ENCODE measurements at places on chromosomes 12 and 14.

DNA sequence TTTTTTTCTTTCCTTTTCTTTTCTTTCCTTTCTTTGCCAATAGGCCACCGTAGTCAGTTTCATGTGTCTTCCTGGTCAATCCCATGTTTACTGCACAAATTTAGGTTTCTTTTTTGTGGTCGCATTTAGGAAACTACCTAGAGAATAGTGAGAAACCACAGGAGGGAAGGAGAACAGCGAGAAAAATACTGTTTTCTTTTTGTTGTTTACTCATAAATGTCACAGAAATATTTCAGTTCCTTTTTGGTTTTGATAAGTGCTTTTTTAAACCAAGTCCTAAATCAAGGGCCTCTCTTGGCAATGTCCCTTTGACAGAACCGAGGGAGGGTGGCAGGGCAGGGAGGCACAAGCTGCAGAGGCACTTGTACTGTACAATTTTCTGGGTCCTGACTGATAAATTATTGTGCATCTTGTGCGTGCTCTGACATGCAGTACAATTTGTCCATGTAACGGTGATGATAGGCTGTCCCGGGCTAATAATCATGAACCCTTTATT, 326.1 kb downstream of the CACNA1C start:
- DNase-seq: no peak

DNA sequence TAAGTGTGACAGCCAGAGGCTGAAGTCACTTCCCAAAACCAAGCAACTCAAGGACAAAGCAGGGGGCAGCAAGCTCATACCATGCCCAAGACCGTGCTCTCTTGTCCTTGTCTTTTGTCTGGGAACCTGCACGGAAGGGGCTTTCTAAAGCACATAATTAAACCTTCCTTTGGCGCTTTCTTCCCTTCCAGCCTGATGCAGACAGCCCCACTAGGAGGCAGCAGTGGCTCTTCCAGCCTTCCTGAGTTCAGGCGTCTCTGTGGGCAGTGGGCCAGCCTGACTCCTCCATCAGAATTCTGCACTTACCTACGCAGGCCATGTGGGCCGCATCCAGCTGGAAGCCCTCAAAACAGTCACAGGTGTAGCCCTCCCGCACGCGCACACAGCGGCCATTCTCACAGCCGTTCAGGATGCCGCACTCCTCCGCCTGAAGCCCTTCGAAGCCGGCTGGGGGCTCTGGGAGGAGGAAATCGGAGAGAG, 7.6 kb downstream of the ISCA2 start:
- no peak for DNase-seq

DNA sequence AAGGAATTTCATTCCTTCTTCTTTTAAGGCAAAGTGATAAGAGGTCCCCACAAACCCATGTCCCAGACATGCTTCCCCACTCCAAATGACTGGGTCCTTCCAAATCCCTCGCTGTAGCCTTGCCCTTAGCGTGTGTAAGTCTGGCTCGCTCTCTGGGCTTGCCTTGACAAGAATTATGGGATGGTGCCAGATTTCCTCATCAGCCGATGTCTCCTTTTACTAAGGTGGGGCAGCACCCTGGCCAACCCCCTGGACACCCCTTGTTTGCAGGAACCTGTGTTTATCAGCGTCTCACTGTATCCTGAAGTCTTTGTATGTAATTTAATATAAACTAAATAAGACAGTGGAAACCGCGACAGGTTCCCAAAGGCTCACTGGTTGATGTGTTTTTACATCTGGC, 493.3 kb downstream of the EGLN3 start:
- no peak for DNase-seq

DNA sequence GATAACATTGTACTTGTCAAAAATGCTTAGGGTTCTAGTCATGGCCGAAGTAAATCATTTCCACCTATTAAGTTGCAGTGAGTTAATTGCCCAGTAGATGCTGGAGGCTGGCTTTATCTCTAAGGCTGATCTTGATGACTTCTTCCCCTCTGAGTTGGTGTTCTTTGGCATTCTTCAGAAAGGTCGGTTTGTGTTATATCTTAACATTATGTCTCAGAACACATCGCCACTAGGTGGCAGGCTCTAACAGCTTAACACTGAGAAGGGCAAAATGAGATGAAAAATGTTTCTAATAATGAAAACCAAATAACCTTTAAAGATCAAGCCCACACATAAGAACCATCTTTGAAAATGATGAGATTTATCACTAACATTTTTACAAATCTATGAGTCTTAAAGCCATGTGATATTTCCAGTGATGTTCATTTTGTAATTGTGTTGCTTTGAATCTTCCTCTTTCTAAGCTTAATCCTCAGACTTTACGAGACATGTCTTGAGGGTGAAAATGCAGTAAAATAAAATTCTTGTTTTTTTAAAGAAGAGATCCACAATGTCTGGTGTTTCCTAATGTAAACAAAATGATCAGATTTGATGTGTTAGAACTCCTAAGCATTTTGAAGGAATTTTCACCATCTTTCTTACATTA, 28.6 kb downstream of the SUDS3 start:
- peak; percentile 49 for DNase-seq

GRCh38 chr14:100775351-100775830, 48.7 kb downstream of the DLK1 start:
- no peak for DNase-seq

DNA sequence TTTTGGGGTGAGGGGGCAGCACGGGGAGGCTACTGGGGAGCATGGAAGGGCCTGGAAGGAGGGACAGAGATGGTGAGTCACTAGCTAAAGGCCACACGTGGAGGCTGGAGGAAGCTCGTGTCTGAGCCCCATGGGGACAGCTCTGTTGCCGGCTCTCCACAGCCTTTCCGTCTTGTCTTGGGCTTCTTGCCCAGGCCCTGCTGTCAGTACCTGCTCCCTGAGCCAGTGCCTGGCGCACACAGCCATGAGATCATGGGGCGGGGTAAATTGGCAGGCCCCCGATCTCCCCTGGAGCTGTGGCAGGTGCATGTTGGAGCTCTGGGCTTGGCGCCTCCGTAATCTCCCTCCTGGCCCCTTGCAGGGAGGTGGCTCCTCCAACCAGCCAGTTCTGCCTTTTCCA, 16.1 kb upstream of the KRT80 start:
- no peak for DNase-seq

DNA sequence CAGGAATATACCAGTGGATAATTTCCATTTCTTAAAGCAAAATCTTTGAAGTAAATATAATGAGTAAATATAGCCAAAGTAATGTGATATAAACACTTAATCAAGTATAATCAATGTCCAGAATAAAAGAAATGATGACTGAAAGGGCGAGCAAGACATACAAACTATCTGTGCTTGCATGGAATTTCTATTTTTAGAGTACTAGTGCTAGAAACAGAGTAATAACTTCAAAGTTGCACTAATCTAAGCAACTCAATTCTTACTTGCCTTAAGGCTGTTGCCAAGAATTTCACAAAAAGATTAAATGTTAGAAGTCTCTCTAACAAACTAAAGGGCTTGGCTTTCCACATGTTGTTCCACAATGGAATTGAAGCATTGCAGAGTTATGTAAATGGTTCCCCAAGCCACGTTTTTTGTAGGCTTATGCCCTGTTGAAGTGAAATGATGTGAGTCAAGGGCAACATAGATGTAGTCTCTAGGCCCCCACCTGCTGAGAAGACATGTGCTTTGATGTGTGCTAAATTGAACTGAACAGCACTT, 175.0 kb upstream of the LMNTD1 start:
- no peak for DNase-seq

GRCh38 chr12:121033625-121034349, 5.3 kb downstream of the OASL start:
- DNase-seq: peak; percentile 29

DNA sequence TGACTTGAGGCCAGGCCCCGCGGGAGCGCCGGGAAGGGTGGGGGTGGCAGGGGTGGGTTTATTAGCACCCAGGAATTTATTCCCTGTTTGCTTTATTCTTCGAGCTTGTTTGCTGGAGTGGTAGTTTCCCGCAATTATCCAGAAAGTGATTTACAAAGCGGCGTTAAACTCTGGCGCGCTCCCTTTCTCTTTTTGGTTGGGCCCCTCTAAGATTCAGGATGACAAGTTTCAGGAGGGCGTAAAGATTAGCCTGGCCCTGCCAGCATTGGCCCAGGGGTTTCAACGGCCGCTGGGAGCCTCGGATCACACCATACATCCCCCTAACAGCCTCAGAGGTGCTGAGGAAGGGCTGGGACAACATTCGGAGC, 444 bp upstream of the NKX2-8 start:
- no peak for DNase-seq

- DNase-seq: no peak
These were observed 24.7 kb downstream of the RPL10L start for GRCh38 chr14:46626876-46627275.

GRCh38 chr12:69428351-69429073, 41.7 kb upstream of the FRS2 start:
- no peak for DNase-seq

- DNase-seq: no peak
These were observed 170.1 kb upstream of the GRIP1 start for GRCh38 chr12:66848967-66849366.

- no peak for DNase-seq
These were observed 240.9 kb upstream of the PDE3A start for GRCh38 chr12:20127413-20127812.

- no peak for DNase-seq
These were observed 19.3 kb downstream of the CHD8 start for GRCh38 chr14:21436567-21437062.

DNA sequence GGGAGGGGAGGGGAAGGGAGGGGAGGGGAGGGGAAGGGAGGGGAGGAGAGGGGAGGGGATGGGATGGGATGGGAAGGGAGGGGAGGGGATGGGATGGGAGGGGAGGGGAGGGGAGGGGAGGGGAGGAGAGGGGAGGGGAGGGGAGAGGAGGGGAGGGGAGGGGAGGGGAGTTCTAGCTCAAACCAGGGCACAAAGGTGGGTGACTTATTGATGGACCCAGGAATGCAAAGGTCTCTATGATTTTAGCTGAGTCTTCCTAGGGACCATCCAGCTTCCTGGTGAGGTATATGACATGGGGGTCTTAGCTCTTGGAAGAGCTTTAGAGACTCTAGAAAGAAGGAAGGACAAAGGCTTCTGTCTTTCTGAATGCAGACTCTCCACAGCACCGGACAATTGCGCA, 42.3 kb downstream of the ANO2 start:
- DNase-seq: no peak

- no peak for DNase-seq
These were observed 523.5 kb downstream of the SLC16A7 start for GRCh38 chr12:60119327-60119726.

- no peak for DNase-seq
These were observed 34.1 kb downstream of the ERH start for GRCh38 chr14:69363964-69364363.

GRCh38 chr14:103216857-103217256, 93.6 kb downstream of the TNFAIP2 start:
- no peak for DNase-seq
